NCI-H1694 treated with DMSO at 0.1 percent for 48 hours (cell line): ENCODE measurements at places on chromosomes 2 and 18.

GRCh38 chr2:106566050-106566449 is 78.9 kb downstream of the CD8B2 start:
- DNase-seq: peak; percentile 16

DNA sequence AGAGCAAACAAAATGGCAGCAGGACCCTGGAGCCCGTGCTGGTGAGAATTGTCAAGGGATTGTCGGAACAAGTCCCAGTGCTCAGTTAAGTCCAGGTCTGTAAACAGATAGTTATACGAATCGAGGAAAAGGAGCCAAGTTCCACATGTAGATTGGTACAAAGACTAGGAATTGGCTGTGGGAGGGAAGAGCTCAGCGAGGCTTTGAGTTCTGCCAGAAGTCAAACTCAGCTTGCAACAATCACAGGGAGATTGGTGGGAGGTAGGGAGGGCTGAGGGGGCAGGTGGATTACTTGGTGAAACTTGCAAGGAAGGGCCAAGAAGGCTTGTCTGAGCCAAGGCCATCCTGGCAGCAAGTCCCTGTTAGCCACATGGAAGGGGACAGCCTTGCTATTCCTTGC is 217.8 kb upstream of the ARL4C start:
- DNase-seq: no peak

GRCh38 chr2:40831321-40831873 is 379.5 kb upstream of the SLC8A1 start:
- no peak for DNase-seq

GRCh38 chr18:54117853-54118773 is 106.4 kb downstream of the MBD2 start:
- no peak for DNase-seq

DNA sequence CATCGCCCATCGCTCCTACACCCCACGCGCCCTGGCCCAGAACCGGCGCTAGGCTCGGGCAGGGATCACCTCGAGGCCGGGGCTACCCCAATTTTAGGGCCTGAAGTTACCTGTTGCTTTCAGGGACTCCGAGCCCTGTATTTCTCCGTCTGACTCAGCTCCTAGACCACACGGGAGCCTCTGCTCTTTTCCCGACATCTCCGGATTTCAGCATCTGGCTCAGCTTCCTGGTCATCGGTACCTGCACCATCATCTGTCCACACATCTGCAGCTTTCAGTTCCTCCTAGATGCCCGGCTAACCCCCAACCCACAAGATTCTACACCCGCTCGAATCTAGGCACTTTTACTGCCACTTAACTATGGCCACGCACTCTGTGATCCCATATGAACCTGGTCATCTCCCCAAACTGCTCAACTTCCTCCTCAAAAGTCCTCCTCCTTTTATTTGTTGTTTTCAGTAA is 12.1 kb upstream of the HMSD start:
- no peak for DNase-seq

GRCh38 chr2:25324905-25325592 is 16.7 kb downstream of the DNMT3A start:
- DNase-seq: no peak

DNA sequence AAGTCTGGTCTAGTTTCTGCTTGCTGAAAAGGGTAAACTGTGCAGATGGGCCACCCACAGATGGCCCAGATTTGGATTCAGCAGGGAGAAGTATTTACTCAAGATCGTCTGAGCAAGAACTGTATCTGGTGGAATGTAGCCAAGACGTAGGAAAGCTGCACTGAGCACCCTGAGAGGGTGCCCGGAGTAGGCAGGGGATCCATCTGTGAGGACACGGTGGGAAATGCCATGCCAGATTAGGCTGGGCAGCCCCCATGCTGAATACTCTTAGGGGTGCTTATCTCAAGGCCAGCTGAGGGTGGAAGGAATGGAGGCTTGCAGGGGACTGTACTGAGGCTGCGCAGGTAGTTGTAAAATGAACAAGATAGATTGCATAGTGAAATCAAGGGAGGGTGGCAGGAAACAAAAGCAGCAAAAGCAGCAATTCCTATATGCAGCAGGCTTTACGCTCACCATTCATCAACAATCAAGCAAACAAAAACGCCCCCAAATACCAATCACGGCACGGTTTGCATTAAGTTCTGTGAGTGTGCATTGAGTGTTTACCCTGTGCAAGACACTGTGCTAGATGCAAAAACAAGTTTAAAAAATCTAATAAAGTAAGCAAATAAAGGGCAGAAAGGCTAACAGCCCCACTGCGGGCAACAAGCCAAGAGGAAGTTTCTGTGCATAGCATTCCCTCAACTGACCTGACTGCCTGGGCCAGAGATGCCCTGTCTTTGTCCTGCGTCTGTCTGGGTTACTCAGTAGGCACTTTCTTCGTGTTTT is 32.2 kb upstream of the LPIN2 start:
- DNase-seq: peak; percentile 21

DNA sequence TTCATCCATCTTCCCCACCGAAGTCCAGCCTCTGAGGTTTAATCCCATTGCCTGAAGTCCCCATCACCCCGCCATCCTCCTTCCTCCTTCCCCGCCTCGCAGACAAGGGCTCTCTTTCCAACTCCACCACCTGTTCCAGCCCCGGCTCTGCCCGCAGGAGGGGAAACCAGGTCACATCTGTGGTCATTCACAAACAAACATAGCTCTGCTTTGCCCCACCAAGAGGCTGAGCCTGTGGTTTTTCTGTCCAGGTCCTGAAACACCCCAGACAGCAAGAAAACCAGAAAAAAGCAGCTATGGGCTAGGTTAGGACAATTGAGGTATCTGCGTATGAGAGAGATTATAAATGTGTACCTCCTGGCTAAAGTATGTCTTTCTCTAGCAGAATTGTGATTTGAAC is 144.7 kb downstream of the GLI2 start:
- DNase-seq: no peak

DNA sequence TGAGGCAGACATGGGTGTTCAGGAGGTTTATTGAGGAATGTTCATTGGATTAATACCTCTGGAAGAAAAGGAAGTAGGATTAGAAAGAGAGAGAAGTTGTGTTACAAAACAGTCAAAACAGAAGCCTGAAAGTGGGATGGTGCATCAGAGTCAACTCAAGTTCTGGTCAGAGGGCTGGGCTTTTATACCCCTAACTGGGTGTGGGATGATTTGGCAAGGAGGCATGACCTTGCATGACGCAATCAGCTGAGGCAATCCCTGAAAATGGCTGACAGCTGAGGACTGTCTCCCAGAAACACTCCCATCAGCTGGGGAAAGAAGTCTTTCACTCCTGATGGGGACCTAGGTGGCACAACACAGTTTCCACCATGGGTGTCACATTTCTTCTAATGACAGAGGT is 818.2 kb downstream of the SATB2 start:
- DNase-seq: no peak

DNA sequence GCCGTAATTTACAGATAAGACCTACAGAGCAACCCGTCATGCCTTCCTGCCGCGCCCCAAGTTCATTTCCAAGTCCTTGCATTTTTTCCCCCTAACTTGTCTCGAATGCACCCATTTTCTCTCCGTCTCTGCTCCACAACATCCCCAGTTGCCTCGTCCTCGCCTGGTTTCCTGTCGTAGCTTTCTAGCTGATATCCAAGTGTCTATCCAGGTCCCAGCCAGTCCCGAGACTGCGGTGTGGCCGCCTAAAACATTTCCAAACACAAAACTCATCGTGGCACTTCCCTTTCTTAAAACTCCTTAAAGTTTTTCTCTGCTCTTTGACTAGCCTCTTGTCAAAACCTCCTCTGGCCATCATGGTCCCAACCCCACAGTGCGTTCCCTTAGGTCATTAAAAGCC is 1.2 kb upstream of the BARD1 start:
- no peak for DNase-seq

GRCh38 chr2:239223310-239224198 is 177.3 kb downstream of the HDAC4 start:
- DNase-seq: no peak

GRCh38 chr2:33047939-33048338 is 101.2 kb downstream of the LTBP1 start:
- no peak for DNase-seq

- DNase-seq: no peak
Measured at GRCh38 chr18:31498574-31499524, 872 bp downstream of the DSG2 start.

GRCh38 chr2:18436503-18437005 is 123.9 kb downstream of the RDH14 start:
- no peak for DNase-seq

GRCh38 chr18:12652861-12653401 is 5.0 kb downstream of the SPIRE1 start:
- DNase-seq: no peak

GRCh38 chr2:179876266-179876665 is 14.9 kb upstream of the ZNF385B start:
- peak; percentile 1 for DNase-seq

DNA sequence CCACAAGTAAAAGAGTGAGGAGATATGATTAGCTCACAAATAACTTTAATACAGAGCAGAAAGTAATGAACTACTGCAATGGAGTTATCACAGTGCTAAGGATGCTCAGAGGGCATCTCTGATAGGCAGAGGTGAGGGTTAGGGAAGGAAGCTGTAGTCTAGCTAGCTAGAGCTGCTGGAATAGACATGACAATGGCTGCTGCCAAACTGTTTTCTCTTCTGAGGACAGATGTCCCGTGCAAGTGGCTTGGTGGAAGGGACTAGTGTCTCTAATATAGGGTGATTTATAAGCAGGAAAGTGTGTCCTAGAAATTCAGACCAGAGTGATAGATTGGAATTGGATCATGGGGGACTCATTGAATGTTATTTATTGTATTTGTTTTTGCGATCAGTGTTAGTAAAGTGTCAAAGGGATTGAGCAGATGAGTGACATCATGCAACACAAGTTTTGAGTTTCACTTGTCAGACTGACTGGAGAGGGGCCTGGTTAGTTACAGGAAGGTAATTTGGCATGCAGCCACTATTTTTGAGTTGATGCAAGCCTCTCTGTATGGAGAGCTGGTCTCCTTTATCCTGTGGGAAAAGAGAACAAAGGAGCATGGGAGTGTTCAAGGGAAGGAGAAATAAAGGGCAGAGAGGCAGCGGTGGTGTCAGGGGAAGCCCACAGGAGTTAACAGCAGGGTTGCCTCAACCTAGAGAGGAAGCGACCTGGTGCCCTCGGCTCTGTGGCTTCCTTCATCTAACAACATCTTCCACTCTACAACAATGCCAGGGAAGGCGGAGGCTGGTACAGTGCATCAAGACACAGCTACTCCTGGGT is 1.9 kb downstream of the CTLA4 start:
- no peak for DNase-seq

- no peak for DNase-seq
Measured at GRCh38 chr2:71907503-71907902, 240.2 kb downstream of the CYP26B1 start.

- no peak for DNase-seq
Measured at GRCh38 chr18:32469691-32470459, 807 bp downstream of the GAREM1 start.

DNA sequence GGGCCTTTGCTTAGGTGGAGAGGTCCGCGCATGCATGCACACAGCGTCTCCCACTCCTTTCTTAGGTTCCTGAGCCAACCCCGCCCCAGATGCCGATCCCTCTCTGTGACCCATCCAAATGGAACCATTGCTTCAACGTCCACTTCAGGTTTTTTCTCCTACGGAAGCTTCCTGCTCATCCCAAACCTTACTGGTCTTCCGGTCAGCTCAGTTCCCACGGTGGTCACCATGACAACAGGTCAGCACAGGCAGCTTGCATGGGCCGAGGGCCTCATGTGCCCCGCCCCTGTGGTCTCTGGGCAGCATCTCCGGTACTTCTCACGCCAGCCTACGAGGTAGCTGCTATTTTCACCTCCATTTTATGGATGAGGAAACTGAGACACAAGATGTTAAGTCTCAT is 163.7 kb downstream of the SOCS6 start:
- DNase-seq: no peak

DNA sequence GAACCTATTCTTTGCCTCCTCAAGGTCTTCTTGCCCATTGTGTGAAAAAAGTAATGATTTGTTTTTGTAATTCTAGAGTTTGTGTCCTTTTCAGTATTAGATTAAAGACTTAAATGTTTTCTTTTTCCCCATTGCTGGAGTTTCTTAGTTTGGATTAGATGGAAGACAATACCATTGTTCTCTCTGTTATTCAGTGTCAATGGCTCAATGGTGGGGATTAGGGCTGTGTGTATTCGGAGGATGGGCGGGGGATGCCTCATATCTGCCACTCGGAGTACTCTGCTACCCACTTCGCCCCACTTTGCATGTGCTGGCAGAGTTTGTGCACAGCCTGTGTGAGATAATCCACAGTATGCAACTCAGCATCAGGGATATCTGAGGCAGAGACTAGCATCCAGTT is 90.1 kb downstream of the KLHL29 start:
- DNase-seq: no peak

- DNase-seq: no peak
Measured at GRCh38 chr2:171400395-171400794, 33.4 kb downstream of the METTL8 start.

- no peak for DNase-seq
Measured at GRCh38 chr18:42230636-42231035, 275.6 kb downstream of the PIK3C3 start.

DNA sequence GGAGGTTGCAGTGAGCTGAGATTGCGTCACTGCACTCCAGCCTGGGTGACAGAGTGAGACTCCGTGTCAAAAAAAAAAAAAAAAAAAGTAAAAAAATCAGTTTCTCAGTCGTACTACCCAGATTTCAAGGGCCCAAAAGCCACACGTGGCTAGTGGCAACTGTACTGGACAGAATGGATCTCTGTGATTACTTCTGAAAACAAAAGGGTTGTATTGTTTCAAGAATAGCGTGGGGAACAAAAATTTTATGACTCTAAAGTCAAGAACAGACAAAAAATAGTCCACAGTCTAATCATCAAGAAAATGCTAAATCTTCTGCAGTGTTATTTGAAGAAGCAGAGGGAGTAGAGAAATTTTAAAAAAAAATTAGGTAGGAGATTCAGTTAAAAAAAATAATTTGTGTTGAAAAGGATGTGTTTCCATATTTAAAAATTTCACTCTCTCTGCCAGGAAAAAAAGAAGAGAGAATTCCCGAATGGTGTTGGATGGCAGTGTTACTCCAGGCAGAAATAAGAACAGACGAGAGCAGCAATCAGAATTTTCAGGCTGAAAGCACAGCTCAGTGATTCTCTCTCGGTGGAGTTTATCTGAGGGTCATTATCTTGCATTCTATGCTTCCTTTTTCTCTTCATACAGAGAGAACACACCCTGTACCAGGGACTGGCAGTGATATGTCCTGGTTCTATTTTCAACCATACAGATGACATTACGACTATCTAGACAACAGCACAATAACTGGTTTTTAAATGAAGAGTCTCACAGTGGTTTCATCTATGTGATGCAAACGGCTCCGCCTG is 61.8 kb downstream of the CABYR start:
- DNase-seq: no peak

DNA sequence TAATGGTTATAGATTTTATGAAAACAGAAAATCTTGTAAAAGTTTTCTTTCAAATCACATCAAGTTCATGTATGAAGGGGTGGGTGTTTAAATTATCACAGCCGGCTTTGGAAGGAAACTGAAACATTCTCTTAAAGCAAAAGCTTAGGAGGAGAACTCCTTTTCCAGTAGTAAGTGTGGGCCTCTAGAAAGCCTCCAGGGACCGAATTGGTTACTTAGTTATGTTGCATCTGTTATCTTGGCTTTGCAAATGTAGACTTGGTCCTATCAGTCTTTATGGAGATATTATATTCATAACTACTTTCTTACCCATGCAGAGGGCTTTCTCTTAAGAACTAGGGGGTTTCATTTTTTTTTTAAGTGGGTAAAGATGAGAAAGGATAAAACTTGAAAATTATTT is 7.4 kb downstream of the NAB1 start:
- DNase-seq: no peak

GRCh38 chr2:23734416-23734815 is 192.5 kb downstream of the ATAD2B start:
- no peak for DNase-seq
